ENCODE measurements at places on chromosomes 2 and 18.

GRCh38 chr2:11732587-11732986 lies 13.8 kb upstream of the LPIN1 start:
- DNase-seq: no peak

- DNase-seq: peak; percentile 15
These were observed 34.3 kb downstream of the LCLAT1 start for GRCh38 chr2:30481323-30481800.

- DNase-seq: no peak
These were observed 31.0 kb upstream of the CATIP start for GRCh38 chr2:218325566-218326160.

- no peak for DNase-seq
These were observed 61.3 kb downstream of the MGAT4A start for GRCh38 chr2:98669675-98670074.

DNA sequence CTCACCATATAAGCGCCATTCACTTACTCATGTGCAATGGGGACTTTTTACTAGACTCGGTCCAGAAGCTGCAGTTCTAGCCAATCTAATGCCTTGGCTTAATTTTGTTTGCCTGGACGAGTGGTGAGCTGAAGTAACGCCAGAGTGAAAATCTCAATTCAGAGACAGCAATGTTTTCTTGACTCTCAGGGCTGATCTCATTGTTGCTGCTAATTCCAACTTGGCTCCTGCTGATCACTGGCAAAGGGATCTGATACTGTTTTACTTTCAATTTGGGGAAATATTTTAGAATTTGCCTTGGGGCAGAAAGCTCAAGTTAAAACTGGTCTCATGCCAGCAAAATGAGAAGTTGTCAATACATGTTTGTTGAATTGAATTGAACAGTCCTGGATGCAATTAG lies 906.6 kb upstream of the CDH2 start:
- no peak for DNase-seq

- DNase-seq: no peak
These were observed 5.4 kb upstream of the POLI start for GRCh38 chr18:54263904-54264336.

- no peak for DNase-seq
These were observed 24.4 kb downstream of the KLF7 start for GRCh38 chr2:207141386-207141785.

DNA sequence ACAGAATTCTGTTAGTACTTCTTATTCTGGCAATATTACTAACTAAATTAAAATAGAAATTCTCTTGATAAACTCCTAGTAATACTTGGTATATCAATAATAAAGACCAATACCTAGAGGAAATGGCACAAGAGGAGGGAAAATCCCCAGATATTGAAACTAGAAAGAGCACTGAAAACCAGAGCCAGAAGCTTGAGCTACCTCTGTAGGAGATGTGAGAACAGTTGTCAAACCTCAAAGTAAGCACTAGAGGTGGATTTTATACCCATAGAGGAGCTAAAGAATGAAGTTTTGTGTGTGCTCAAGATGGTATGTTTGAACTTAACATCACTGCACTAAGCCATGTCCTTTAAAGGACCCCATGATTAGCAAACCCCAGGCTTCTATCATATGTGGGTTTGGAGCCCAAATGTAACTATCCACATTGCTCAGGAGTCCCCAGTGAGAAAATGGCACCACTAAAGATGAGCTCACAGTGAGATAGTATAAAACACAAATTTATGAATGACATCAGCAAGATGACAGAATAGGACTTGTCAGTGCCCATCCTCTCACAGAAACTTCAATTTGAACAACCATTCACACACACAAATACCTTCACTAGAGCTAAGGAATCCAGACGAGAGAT lies 122.1 kb downstream of the PKP4 start:
- no peak for DNase-seq

DNA sequence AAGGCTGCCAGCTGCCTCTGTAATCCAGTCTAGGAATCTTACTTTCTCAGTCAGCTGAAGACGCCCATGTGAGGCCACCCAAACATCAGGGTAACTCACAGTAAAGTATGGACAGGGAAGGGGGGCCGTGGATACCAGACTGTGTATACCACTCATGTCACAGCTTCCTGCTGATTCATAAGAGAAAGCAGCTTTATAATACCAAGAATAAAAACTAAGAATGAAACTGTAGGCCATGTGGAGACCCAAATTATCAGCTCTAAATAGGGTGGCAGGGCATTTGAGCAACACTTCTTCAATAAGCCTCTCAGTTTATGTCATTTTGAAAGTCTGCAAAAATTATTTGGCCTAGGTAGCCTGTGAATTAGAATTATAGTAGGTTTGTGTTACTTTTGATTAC lies 115.0 kb upstream of the CDCA7 start:
- no peak for DNase-seq

GRCh38 chr2:84965192-84965516 lies 5.8 kb upstream of the KCMF1 start:
- DNase-seq: no peak

GRCh38 chr18:9016633-9017166 lies 85.8 kb upstream of the NDUFV2 start:
- no peak for DNase-seq

DNA sequence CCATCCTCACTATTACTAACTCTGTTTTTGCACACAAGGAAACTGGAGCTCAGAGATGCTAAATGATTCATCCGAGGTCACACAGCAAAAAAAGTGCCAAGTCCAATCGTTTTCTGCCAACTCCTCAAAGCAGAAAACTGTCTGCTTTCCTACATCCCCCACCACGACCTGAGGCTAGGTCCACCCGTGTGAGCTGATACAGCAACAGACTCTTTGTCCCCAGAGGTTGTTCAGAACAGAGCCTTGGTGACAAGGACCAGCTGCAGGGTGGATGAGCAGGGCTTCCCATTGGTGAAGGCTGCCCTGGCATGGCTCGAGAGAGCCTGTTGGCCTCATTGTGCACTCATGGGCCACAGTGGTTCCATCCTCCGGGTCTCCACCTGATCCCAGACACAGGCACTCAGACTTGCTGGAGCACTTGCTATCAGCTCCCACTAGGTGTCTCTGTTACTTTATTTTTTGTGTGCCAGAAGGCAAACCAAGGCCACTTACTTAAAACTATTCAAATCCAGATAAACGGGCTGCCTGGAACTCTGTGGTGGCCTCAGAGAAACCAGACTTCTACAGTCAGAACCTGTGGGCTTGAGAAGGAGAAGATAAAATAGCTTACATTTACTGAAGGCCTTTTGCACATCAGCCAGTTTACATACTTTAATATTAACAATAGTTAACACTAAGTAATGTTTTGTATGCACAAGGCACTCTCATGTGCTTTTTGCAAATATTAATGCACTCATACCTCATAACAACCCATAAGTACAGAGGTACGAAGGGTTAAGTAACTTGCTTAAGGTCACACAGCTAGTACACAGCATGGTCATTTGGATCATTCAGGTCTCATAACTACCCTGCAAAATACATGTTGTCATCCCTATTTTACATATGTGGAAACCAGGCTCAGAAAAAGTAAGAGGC lies 62.9 kb upstream of the CTIF start:
- peak; percentile 69 for DNase-seq

DNA sequence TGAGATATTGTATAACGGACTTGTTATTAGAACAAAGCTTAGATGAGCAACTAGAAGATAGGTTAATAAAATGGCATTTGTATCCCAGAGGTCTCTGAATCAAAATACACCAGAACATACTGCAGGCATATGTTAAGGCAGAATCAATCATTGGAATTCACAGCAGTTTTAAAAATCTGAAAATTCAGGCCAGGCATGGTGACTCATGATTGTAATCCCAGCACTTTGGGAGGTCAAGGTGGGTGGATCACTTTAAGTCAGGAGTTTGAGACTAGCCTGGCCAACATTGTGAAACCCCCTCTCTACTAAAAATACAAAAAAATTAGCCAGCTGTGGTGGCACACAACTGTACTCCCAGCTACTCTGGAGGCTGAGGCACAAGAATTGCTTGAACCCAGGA lies 405.2 kb downstream of the ZEB2 start:
- DNase-seq: no peak

DNA sequence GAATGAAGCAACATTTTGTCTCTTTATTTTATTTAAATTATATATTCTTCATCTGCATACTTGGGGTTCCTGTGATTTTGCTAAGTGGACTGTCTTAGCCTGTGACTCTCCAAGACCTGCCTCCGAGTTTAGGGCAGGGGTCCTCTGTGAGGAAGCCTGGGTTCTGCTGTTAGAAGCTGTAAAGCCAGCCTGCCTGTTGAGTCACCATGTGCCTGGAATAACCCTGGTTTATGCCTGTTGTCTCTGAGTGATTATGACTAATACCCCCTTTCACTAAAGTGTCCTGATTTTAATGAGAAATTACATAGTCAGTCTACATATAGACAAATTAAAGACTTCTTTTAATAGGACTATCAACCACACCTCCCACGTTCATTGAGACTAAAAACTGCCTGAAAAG lies 369.1 kb downstream of the ZNF521 start:
- DNase-seq: no peak

DNA sequence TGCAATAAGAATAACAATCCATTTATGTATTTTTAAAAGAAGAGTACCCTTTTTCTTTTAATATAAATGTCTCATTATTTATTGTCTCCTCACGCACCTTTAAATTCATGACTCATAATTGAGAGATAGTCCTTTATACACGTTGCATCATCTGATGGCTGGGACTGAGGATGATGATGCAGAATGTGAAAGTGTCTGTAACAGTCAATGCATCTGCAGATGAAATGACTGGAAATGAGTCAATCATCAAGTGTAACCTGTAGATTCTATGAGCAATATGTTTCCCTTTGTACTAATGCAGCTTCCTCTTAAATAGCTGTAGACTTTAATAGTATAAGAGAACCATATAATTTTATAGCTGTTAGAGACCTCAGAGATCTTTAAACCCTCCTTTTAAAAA lies 26.1 kb upstream of the SYT4 start:
- DNase-seq: no peak

DNA sequence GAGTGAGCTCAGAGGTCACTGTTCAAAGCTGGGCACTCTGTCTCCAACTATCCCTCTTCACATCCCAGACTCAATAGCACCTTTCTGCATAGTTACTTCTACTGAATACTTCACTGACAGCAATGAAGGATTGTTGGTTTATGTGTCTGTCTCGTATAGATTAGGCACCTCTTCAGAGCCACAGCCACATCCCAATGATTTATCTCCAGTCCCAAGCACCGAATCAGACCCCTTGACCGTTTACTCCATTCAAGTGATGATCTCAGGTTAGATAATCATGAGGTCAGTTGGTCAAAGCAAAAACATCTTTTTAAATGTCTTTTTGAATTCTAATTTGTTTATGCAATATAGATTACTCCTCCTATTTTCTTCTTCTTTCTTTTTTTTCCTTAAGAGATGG lies 14.7 kb downstream of the NEDD4L start:
- DNase-seq: no peak

GRCh38 chr18:36817039-36817438 lies 11.8 kb downstream of the TPGS2 start:
- no peak for DNase-seq

- DNase-seq: no peak
These were observed 18.8 kb downstream of the TMEM185B start for GRCh38 chr2:120204417-120204816.

- peak; percentile 59 for DNase-seq
These were observed 96.4 kb downstream of the CERS6 start for GRCh38 chr2:168552450-168552856.
